Right lobe of liver (tissue), 6 donors: ENCODE measurements at places on chromosomes 1 and 21. TPM values are rescaled to one million over a fixed set of nuclear protein-coding genes. Genes with fewer than 3 reads are reported as not detected.
A peak's percentile ranks its signal among the peaks of the same experiment; 100 is the strongest.

GRCh38 chr1:57843760-57844159, 419.9 kb upstream of the DAB1 start:
- DNase-seq, result no peak

DNA sequence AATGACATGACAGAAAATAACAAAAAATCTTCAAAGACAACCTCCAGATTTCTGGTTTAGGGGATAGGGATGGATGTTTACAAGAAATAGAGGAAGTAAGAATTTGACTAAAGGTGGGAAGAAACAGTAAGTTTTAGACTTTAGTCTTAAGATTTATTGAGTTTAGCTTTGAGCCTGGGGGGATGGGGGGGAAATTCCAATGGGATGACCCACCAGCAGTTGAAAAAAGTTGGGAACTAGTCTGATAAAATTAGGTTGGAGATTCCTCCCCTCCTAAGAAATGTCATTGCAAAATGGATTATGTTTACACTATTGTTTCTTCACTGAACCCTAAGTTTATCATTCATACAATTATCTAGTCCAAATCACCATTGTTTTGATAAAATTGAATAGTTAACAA, 28.4 kb downstream of the WDR26 start:
- no peak for DNase-seq

DNA sequence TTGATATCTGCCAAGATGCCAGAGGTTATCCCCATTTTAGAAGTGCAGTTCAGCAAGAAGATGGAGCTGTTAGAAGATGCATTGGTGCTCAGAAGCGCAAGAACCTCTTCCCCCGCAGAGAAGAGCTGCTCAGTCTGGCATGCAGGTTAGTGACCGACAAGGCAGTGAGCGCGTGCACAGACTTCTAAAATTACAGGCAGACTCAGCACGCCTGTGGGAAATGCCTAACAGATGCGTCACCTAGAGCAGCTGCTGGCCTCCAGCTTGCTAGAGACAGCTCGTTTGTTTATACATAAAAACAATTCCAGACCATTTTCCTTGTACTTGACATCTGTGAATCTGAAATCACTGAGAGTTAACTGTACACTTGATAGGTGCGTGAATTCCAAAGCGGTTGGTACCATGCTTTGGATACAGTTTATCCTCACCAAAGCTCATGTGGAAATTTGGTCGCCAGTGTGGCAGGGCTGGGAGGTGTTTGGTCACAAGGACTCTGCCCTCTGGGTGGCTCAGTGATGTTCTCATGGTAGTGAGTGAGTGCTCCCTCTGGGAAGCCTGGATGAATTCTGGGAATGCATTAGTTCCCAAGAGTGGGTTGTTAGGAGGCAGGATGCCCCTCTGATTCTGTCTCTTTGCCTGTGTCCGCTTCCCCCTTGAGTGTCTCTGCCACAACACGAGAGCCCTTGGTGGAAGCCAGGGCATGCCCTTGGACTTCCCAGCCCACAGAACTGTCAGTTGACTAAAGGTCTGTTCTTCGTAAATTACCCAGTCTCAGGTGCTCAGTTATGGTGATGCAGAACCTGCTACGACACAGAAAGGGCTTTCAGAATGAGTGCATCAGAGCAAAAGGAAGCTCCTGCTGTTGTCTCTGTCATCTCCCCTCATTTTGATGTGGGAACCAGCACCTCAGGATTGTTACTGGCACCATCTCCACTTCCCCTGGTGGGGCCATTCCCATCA, 24.4 kb downstream of the SNAP47 start:
- no peak for DNase-seq

GRCh38 chr1:67261680-67262079, 46.0 kb upstream of the IL12RB2 start:
- DNase-seq, result no peak

DNA sequence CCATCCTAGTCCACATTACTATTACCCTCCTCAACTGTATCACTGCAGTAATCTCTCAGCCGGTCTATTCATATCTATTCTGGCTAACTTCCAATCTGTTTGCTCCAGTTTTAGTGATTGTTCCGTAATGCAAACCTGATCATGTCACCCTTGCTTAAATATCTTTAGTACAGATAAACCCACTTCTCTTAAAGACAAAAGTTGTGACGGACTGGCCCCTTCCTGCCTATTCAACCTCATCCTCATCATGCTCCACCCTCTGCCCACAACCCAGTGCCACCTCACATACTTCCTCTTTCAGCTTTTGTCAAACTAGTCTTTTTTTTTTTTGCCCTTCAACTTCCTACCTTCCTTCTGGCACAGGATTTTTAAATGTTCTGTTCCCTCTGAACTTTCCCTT, 2.8 kb upstream of the C1orf162 start:
- no peak for DNase-seq

GRCh38 chr1:34408011-34408410, 231.3 kb downstream of the C1orf94 start:
- DNase-seq, result no peak

- DNase-seq, result no peak
These were observed 14.7 kb upstream of the GSTM4 start for GRCh38 chr1:109641078-109641740.

GRCh38 chr1:244957525-244957924, 93.2 kb upstream of the HNRNPU start:
- no peak for DNase-seq

- DNase-seq, result no peak
These were observed 118.2 kb upstream of the PDE4B start for GRCh38 chr1:65674522-65674921.

- no peak for DNase-seq
These were observed 104.4 kb upstream of the SERBP1 start for GRCh38 chr1:67534627-67535065.

- DNase-seq, result no peak
These were observed 709.4 kb downstream of the MRPL39 start for GRCh38 chr21:24897883-24898282.

DNA sequence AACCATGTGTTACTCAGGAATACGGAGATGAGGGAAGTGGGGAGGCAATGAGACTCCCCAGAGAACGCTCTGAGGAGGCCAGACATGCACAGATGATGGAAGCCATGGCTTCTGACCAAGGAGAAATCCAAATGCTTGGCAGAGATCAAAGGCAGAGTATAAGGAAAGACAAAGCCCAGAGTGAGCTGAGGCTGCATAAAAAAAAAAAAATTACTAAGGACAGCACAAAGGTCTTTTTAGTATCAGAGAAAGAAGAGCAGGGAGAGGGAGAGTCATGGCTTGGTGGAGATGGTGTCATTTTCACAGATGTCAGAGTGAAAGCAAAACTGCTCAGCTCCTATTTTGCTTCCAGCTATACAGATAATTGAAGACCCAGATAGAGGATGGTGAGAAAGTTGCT, 8.1 kb upstream of the NCF2 start:
- DNase-seq, result no peak

- no peak for DNase-seq
These were observed 74.5 kb upstream of the B3GALT2 start for GRCh38 chr1:193260896-193261295.

GRCh38 chr1:243496187-243496646, 240.4 kb downstream of the SDCCAG8 start:
- DNase-seq, result peak; percentile 67

- no peak for DNase-seq
These were observed 35.4 kb downstream of the OR10J1 start for GRCh38 chr1:159474926-159475325.

DNA sequence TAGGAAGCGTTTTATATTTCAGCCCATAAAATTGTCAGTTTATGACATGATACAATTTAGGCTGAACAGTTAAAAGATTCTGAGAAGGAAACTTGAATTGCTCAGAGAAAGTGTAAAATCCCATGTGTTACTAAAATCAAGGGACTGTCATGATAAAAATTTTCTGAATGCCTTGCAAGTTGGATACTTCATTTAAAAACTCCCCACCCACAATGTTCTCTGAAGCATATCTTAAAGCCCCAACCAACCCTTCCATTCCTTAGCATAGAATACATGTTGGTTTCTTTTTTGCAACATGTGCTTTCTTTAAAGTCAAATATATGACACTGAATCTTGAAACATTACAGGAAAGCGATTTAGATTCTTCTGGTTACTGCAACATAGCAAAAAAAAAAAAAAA, 97.4 kb downstream of the MRPL39 start:
- no peak for DNase-seq

DNA sequence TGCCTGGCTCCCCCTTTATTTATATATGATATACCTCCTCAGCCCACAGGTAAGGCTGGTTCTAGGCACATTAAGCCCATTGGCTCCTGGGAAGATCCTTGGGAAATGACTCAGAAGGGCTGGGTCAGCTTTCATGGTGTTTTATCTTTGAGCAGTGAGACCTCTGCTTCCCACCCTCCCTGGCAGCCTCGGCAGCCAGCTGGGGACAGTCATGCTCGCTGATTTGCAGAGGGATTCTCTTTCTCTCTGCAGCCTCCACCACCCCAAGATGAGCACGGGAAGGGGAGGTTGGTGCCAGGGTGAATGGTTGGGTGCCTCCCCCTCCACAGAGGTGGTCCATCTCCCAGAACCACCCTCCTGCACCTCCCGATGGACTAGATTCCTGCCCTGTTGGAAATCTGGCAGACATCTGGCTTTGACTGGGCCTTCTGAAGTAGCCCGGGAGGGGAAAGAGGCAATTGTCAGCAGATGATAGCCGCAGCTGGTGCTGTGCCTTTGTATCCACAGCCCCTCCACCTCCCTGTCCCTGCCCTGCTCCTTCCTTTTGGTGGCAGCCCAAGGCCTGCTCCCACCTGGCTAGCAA, 24.6 kb downstream of the IER5 start:
- no peak for DNase-seq

GRCh38 chr1:163069142-163069541, at the start of gene RGS4:
Gene RGS4, plus strand, starts transcription at chr1:163069361. Its CDS starts 124 bp downstream, at chr1:163069485.
- no peak for DNase-seq

- DNase-seq, result no peak
These were observed 38.8 kb downstream of the POFUT2 start for GRCh38 chr21:45248893-45249381.

DNA sequence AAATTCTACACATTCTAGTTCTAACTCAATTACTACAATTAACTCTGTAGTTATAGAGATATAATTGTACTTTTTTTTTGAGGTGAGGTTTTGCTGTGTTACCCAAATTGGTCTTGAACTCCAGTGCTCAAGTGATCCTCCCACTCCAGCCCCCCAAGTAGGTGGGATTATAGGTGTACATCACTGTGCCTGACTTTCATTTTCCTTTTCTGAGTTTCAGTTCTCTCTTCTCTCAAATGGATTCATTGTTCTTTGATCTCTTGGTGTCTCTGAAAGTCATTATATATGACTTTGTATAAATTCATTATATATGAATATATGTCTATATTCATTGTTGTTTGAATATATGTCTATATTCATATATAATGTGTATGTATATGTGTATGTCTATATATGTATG, 74.0 kb upstream of the GALNT2 start:
- no peak for DNase-seq

OLIG2 gene
- total RNA-seq, result not detected

PADI1 gene
- 1.4 TPM for total RNA-seq

WDR26 gene
- total RNA-seq, result 32.2 TPM

TENT5C gene
- 3.0 TPM for total RNA-seq

SLC37A1 gene
- 8.0 TPM for total RNA-seq
